ENCODE measurements at places on chromosomes 1 and 21.
A peak's percentile ranks its signal among the peaks of the same experiment; 100 is the strongest.

DNA sequence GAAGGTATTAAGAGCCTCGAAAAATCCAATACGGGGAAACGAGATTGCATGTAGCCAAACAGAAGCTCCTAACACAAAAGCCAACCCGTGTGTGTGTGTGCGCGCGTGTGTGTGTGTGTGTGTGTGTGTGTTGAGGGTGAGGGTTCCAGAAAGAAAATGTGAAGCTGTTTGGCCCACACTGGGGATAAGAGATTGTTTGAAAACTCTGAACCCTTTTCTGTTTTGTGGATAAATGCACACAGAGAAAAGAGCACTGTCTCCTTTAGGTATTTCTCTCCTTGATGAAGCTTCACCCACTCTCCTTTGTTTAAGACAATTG is 1.9 kb downstream of the WLS start:
- DNase-seq: no peak

DNA sequence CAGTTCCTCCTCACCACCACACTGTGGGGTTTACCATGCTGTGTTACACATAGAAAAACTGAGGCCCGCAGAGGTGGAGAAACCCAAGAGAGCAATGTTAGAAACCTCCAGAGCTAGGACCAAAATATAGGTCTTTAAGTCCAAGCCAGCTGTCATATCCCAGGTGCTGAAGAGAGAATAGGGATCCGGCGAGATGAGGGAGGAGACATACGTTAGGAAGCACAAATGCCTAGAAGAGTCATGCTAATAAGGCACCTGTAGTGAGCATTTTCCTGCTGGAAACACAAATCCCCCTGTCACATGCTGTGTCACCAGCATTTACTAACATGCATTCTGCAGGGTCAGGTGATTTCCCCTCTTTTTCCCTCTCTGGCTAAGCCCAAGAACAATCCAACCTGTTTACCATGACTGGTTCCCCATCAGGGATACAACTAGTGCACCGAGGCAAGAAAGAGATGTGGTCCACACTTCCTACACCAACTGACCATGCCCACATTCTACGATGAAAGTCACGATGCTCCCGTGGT is 168.6 kb upstream of the CAMK1G start:
- no peak for DNase-seq

- no peak for DNase-seq
These were observed 2.7 kb downstream of the HIVEP3 start for GRCh38 chr1:41915786-41916571.

- no peak for DNase-seq
These were observed 11.5 kb downstream of the FCRL5 start for GRCh38 chr1:157540852-157541251.

DNA sequence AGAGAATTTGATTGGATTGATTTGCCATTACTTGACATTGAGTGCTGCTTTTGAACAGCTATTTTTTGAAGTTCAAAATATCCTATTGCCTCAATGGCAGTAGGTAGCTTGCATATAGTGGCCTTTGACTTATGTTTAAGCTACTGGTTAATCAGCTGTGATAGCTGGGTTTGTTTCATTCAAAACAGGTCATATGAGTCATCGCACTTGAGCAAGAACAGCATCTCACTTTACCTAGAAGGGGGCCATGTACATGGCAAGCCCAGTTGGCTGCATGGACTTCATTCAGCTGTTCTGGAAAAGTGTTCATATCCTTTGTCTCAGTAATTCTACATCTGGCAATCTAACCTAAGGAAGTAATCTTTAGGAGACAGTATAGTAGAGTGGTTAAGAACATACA is 29.0 kb upstream of the ARID1A start:
- DNase-seq: no peak

- no peak for DNase-seq
These were observed 276.3 kb downstream of the FOXD2 start for GRCh38 chr1:47713975-47714767.

GRCh38 chr1:64715186-64715585 is 29.7 kb upstream of the RAVER2 start:
- no peak for DNase-seq

GRCh38 chr1:81799939-81800694 is 617 bp upstream of the ADGRL2 start:
- DNase-seq: no peak

GRCh38 chr1:230375147-230375546 is 51.0 kb downstream of the PGBD5 start:
- DNase-seq: no peak

DNA sequence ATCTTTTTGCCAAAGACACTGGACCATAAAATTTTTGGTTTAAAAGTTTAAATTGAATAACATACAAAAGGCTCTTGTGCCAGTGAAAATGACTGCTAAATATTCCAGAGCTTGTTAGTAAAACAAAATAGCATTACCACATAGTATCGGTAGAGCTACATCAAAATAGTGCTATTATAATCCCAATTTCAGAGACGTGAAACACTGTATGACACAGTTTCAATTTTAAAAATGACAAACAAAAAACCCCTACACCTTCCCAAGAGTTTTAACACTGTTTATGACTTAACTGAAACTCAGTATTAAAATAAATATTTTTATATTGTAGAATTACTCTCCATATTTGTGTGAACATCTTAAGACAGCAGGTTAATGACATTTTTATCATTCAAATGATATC is 7.0 kb downstream of the SLC30A1 start:
- DNase-seq: no peak

GRCh38 chr1:198328458-198329032 is 171.7 kb downstream of the NEK7 start:
- DNase-seq: no peak

DNA sequence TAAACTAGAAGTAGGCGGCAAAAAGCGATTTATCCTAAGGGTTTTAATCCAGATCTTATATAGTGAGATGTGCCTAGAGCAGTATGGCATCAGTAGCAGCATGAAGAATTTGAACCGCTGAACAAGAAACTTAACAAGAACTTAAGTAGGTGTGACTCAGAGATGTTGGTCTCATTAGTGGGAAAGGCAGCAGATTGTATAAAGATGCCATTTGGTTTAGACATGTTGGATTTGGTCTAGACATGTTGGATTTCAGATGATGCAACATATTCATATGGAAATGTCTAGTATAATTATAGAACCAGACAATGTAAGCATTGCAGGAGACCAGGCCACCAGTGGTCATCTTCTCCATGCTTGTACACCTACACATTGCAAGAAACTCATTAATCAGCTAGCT is 42.1 kb upstream of the ZP4 start:
- DNase-seq: no peak

- DNase-seq: no peak
These were observed 339.2 kb downstream of the DPYD start for GRCh38 chr1:97581614-97582051.

DNA sequence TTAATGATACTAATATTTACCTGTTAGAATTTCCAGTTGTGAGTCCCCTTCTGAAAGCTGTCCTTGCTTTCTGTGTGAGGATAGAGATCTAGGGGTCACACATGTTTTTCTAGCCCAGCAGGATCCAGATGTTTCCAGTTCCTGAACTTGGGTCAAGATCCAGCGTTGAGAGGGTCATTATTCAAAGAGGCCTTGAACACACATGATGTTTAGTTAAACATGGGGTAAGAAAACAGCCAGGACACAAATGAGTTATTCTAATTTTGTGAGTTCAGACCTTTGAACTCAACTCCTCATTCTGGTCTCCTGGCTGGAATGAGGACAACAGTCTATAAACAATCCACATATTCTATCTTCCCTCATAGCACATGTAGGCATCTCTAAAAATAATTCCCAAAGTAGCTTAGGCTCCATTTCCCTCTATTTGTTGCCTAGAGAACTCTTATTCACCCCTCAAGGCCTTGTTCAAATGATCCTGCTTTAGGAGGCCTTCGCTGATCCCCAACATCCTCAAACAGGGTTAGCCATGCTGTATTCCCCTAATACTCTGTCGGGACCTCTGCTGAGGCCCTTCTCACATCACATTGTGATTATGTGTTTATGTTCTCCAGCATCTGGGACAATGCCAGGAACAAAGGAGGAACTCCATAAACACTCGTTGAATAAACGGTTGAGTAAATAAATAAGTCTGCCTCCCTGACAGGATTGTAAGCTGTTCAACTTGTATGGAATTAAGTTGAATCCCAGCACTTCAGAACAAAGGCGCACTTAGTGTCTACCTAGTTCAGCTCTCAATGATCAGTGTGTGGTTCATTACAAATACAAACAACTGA is 15.0 kb upstream of the KCNN3 start:
- DNase-seq: no peak

- no peak for DNase-seq
These were observed 14.2 kb downstream of the CLIC4 start for GRCh38 chr1:24759492-24759891.

- no peak for DNase-seq
These were observed 89.4 kb upstream of the JAK1 start for GRCh38 chr1:65055747-65056146.

GRCh38 chr21:31938330-31939301 is 65.8 kb downstream of the HUNK start:
- DNase-seq: no peak

DNA sequence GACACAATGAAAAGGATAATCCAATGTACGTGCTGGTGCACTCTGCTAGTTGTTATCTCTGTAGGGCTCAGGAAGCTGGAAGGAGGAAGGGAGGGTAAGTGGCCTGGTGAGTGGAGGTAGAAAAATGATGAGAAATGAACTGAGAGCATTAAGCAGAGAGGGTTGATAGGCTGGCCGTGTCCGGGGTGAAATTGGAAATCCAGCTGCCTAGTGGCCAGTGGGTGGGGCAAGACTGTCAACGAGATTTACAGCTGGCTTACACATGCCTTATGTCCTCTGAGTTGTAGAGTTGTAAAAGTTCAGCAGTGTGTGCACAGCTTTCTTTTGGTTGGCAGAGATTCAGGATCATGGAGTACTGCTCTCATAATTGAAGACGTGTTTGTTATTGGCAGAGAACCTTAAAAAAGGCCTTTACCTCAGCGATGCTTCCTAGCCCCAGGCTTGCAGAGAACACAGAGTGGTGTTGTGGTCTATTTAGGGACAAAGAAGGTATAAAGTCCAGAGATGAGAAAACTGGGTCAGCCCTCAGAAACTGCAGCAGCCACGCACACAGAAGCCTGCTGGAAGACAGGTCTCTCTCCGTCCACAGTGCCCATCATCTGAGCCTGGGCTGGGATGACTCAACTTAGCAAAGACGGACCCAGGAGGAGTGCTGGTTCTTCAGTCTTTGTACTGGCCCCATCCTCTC is 132.4 kb downstream of the EDEM3 start:
- DNase-seq: peak; percentile 99

GRCh38 chr1:41449326-41449921 is 35.1 kb downstream of the EDN2 start:
- DNase-seq: no peak

DNA sequence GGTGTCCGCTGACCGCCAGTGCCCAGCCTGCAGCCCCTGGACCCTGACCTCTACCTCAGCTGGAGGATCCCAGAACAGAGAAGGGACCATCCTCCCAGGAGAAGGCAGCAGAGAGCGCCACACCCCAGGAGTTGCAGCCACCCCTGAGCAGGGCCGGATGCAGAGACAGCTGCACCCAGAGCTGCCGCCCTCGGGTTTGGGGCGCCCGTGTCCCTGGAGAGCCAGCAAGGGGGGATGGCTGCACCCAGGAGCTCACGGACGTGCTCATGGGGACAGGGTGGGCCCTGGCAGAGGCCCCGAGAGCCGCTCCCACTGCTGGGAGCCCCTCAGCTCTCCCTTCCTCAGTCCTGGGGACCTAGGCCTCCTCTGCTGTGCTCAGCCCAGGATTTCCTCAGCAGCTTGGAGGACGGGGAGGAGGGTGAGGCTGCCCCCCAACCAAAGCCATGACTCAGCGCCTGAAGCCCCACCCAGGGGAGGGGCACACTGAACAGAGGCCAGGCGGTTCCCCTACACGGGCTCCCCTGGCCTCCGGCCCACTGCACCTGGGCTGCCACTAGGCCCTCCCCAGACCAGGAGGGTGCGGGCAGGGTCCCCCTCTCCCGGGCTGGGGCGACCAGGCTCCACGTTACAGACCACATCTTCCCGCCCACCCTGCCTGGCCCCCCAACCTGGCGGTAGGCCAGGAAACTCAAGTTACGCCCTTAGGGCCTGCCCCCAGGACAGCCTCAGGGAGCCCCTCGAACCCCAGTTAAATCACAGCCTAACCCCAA is 2.2 kb downstream of the ACAP3 start:
- DNase-seq: no peak
